ENCODE measurements at places on chromosomes 6 and 20.

GRCh38 chr20:2261046-2261485 lies 34.7 kb upstream of the TGM3 start:
- no peak for DNase-seq

- DNase-seq: no peak
Observed at GRCh38 chr6:139016337-139017213, 12.0 kb upstream of the ABRACL start.

GRCh38 chr20:21513181-21513663 lies 642 bp downstream of the NKX2-2 start:
- no peak for DNase-seq

DNA sequence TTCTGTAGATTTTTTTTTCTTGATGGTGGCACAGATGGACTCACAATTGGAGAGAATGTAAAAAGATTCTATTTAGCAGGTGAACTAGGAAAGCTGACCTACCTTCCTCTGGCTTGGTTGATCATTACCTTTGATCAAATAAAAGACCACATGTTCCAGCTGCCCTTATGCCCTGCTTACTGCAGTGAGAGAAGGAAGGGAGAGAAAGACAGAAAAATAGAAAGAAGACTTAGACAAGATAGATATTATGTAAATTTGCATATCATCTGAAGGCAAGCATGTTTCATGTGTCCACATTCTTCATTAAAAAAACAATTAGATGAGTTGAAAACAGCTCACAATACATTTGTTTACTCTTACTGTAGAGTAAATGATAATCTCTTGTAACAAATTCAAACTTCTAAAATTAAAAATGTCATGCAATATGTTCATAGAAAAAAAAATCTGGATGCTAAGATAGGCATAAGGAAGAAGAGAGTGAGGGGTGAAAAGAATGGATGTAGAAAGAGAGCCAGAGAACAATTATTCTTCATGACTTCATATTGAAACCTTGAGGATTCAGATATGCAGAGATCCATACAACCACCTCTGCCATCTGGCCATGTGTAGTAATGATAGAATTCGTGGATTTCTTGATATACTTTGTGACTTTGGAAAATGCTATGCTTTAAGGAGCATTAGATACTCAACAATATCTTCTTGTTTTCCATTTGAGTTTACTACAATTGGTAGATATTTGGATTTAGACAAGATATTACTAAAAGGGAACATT lies 71.7 kb downstream of the RFX6 start:
- no peak for DNase-seq

GRCh38 chr6:70857387-70858077 lies 99.3 kb downstream of the B3GAT2 start:
- DNase-seq: no peak

- DNase-seq: no peak
Observed at GRCh38 chr20:50093240-50093639, 19.7 kb downstream of the UBE2V1 start.

- peak; percentile 67 for DNase-seq
Observed at GRCh38 chr20:3238616-3239025, 369 bp downstream of the SLC4A11 start.

DNA sequence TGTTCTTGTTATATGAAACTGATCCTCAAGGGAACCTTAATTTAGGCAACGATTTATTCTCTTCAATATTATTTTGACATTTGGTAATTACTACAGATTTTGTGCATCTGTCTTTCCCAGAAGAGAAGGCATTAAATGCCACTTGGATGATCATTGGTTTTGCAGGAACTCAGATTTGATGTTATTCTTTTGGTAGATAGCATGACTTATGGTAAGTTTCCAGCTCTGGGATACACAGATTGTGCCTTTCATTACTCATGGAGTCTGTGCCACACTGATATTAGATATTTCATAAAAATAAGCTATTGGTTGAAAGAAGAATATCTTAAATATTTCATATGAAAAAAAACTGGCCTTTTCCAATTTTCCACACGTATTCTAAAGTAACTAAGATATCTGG lies 120.1 kb downstream of the AIG1 start:
- DNase-seq: no peak

DNA sequence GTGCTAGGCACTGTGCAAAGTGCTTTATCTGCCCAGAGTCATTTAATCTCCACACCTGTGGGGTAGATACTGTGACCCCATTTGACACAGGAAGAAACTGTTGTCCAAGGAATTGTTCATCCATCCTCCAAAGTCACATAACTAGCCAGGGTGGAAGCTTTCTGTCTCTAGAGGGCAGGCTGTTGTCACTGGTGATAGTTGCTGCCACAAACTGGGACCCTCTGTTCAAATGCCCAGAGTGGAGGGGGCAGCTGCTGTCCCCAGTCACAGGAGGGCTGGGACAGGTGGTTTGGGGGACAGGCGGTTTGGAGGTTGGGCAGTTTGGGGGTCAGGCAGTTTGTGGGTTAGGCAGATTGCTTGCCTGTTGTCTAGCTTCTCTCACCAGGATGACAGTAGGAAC lies 16.1 kb upstream of the TMEM242 start:
- no peak for DNase-seq

DNA sequence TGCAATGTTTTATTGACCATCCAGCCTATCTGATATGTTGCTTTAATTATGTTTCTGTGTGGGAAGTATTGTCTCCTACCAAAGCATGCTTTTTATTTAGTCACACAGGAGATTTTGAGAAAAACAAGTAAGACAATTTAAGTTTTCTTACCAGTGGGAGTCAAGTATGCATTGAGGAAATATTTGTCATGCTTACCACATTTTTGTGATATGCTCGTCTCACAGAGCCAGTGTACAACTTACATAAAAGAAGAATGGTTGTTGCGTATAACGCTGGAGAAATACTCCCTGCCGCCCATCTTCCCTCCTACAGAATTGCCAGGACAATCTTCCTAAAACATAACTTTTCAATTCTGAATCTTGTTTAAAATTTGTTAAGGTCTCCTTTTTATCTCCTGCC lies 37.1 kb upstream of the FILIP1 start:
- DNase-seq: no peak

DNA sequence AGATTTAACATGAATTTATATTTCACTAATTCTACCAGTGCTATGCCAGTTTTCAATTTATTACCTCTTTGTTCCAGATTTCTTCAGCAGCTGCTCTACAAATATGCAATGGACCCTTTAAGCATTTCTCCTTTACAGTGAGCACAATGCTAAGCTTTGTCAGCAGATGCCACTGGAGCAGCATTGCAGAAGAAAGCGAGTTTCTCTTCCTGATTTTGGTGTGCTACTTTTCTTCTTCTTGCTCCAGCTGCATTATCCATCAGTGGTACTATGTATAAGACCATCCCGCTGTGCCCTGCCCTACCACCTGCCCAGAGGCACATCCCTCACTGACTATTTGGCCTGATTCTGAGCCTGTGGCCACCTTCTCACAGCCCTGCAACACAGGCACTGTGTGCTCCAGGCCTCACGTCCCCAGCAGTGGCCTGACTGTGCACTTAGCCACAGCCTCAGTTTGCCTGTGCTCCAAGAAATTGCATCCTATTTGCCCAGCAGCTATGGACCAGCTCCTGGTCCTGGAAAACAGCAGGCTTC lies 84.1 kb downstream of the TNFAIP3 start:
- no peak for DNase-seq

DNA sequence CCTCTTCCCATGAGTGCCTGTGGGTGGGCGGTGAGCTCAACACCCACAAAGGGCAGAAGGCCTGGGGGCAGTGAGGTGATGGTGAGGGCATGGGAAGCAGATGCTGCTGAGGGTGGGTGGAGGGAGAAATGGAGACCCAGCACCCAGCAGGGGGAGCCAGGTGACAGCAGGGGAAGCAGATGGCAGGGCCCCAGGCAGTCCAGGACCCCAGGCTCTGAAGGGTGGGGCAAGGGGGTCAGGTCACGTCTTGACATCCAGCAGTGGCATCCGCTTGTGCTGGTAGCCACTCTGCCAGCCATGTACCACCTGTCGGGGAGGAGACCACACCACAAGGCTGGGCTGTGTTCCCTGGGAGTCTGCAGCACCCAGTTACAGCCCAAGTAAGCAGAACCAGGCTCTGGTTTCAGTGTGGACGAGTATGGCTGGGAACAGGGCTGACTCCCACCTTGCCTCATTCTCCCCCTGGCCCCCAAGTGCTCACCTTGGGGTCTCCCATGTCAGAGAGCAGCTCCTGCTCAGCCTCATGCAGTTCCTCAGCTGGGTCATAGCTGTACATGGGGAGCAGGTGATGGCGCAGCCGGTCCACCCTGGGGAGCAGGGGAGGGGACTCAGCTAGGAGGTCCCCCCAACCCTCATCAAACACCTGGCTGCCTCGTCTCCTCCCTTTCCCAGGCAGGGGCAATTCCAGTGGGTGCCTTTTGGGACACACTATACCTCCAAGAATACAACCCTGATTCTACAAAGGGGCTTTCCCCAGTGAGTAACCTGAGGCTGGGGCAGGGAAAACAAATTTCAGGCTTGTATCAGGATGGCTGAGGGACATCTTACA lies 2.0 kb downstream of the SMIM29 start:
- DNase-seq: no peak

DNA sequence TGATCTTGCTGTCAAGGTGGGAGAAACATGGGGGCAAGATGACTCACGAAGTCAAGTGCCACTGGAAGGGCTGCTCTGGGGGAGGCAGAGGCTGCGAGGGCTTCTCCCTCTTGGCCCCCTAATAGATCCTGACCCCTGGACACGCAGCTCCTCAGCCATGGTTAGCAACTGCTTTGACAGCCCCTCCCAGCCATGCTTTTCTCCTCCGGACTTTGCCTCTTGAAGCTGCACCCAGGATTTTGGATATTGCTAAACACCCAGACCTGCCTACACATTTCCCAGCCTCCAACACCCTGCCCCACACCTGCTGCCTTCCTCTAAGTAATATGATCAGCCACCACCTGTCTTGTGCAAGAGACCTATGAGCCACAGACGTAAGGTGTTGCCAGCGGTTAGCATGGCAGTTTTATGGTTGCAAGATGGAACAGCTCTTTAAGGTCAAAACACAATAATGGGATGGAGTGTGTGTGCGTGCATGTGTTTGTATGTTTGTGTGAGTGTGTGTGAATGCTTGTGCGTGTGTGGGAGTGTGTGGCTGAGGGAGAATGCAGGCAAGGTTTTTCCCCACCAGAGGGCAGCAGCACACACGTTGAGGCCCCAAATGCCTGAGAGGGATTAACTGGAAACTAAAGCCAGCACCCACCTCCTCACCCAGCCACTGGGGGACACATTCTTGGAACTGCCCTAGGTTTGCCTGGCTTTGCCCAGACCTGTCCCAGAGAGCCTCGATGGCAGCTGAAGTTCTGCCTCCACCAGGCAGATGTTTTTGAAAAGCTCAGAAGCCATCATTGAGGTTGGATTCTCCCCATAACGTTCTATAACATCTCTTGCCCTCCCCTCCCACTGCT lies 2.5 kb downstream of the IP6K3 start:
- DNase-seq: peak; percentile 96

DNA sequence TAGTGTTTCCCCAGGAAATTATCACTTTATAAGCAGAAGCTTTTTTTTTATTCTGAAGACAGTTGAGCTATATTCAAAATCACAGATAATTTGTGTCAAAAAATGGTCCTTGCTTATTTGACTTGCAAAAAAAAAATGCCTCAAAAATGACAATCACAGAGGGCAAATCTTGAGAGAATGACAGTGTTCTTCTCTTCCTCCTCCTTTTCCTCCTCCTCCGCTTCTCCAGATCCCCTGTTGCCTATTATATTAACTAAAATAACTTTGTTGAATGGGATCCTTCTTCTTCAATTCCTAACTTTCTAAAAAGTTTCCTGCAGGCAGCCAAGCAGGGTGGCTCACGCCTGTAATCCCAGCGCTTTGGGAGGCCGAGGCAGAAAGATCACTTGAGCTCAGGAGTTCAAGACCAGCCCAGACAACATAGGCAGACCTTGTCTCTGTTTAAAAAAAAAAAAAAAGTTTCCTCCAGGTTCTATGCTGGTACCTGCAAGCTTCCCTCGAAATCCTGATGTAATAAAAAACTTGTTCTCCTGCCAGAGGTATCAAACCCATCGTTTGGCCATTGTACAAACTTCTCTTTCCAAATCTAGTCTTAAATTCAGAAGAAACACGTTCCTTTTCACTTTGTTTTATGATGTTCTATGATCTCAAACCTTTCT lies 128.6 kb downstream of the IPCEF1 start:
- DNase-seq: no peak

DNA sequence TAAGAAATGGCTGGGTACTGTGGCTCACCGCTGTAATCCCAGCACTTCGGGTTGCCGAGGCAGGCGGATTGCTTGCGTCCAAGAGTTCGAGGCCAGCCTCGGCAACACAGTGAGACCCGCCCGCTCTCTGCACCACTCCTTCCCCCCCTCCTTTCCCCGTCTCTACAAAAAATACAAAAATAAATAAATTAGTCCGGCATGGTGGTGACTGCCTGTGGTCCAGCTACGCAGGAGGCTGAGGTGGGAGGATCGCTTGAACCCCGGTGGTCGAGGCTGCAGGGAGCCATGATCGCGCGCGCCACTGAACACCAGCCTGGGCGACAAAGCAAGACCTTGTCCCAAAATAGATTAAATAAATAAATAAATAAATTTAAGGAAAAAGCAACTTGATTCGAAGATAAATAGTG lies 448 bp upstream of the RNF114 start:
- no peak for DNase-seq

GRCh38 chr6:138393871-138394783 lies 9.9 kb upstream of the HEBP2 start:
- no peak for DNase-seq

GRCh38 chr20:59583428-59584277 lies 20.7 kb upstream of the PHACTR3 start:
- no peak for DNase-seq

- no peak for DNase-seq
Observed at GRCh38 chr6:136930528-136930927, 8.4 kb downstream of the SLC35D3 start.

DNA sequence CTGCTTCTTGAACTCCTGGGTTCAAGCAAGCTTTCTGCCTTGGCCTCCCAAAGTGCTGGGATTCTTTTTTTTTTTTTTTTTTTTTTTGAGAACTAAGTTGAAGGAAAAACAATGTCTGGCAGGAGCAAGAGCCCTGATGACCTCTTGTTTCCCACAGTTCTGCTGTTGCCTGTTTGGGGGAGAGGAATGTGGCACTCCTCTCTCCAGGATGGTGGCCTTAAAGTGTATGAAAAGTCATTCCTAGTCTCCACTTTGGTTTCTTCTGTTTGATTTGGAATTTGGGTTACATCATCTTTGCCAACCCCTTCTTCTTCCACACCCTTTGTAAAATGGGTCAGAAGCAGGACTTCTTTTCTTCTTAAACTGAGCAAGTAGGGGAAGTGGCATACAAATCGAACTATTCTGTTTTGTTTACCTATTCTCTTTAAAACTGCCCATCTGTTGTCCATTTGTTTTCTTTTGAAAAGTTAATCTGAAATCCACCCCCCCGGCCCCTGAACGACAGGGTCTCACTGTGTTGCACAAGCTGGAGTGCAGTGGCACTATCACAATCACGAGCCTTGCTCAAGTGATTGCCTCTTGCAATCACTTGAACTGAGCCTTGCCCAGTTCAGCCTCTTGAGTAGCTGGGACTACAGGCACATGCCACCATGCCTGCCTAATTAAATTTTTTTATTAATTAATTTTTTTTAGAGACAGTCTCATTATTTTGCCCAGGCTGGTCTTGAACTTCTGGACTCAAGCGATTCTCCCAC lies 11.3 kb downstream of the CARMIL1 start:
- no peak for DNase-seq

- no peak for DNase-seq
Observed at GRCh38 chr6:103011605-103012004, 1618.1 kb downstream of the GRIK2 start.

- no peak for DNase-seq
Observed at GRCh38 chr6:142174703-142175102, 27.6 kb downstream of the VTA1 start.

Measured in mammary epithelial cell (primary cell).